ENCODE measurements at places on chromosomes 5 and 9. TPM values are rescaled to one million over a fixed set of nuclear protein-coding genes. Genes with fewer than 3 reads are reported as not detected.

Gene CTNND2
- total RNA-seq: 1.4 TPM

Gene PCDHB3
- total RNA-seq: 2.7 TPM

DNA sequence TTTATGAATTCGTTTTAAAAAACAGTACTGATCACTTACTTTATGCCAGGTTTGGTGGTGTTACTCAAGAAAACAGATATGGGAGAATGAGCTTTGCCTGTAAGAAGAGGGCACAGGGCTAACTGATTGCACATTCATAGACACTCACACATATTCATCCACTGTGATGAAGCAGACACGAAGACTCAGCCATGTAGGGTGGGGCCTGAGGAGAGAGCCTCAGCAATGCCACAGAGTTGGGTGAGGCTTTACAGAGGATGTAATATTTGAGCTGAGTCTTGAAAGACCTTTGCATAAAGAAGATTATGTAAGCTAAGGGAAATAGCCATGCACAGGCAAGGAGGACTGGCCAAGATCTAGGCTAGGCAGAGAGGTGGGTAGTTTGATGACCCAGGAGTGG lies 472.8 kb downstream of the PSAT1 start:
- DNase-seq: no peak

DNA sequence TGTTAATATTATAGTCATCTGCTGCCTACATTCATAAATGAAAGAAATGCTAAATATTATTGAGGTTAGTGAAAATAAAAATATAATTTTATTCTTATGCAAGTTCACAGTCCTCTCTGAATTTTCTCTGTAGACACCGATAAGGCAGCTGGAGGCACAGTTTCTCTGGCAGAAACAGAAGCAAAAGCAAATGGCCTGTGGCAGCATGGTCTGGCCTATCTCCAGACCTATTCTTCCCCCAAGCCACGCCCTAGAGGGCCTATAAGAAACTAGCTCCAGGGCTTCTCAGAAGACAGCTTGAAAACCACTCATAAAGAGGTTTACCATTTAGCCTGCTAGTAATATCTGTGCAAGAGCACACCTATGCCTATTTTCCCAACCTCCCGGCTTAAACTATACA lies 28.4 kb downstream of the MRPS27 start:
- no peak for DNase-seq

DNA sequence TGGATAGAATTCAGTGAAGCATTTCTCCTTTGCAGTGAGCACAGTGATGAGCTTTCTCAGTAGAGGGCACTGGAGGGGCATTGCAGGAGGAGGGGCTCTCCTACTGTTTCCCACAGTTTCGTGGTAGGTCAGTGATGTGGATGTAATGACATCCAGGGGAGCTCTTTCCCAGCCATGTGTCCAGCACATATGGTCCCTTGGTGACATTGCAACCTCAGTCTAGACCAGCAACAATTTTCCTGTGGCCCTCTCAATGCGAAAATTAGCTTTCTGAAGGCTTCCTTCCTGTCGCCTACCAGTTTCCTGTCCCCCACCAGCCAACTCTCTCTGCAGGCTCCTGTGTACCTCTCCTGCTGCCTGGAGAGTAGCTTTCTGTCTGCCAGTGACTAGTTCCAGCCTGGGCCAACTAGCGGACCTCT lies 6.9 kb upstream of the PDCL start:
- DNase-seq: no peak

GRCh38 chr5:8391911-8392310 lies 523.0 kb downstream of the MTRR start:
- no peak for DNase-seq

DNA sequence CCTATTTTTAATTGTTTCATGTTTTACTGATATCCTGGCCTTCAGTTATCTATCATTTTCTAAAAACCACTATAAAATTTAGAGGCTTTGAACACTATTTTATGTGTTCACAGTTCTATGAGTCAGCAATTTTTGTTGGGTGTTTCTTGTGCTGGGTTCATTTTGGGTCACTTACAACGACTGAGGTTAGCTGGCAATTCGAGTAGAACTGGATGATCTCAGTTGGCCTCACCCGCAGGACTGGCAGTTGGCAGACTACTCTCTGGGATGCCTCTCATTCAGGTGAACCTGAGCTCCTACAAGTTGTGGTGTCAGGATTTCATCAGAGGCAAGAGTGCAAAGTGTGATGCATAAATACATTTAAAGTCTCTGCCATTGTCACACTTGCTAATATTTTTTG lies 151.0 kb upstream of the PAPPA start:
- no peak for DNase-seq

DNA sequence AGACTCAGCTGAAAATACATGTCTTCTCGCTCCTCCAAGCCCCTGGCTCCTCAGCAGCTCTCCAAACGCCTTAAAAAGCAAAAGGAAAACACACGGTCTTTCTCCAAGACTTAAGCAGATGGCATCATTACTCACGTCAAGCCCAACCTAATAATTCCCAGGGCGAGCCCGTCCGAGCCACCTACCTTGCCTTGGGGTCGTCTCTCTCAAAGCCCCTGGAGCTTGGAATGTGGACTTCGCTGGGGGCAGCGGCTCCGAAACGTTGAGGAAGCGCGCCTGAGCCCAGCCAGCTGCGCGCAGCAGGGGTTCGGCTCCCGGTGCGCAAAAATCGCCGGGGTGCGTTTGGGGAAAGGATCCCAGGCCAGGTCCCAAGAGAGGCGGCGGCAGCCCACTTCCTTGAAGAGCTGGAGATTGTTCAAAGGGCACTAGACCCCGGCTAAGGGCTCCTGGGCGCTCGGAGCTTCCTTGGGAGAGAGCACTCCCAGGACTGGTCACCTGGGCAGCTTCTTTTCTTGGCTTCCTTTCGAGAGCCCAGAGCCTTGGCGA lies 395 bp downstream of the DRD1 start:
- DNase-seq: no peak

Measured in skin of body (tissue), 3 donors.